ENCODE measurements at places on chromosomes 4 and X. TPM values are rescaled to one million over a fixed set of nuclear protein-coding genes. Genes with fewer than 3 reads are reported as not detected.

The HS3ST1 gene
- total RNA-seq: 6.2 TPM

- peaks cover 34% of the 10 kb centered on the region for H3K4me1 ChIP-seq
- DNase-seq: no peak
- H3K36me3 ChIP-seq: no peaks in the 10 kb centered on the region
- no peak overlapping the region for H3K4me3 ChIP-seq
Observed at GRCh38 chr4:86333236-86333635, 26.6 kb downstream of the MAPK10 start.

- no peaks in the 10 kb centered on the region for H3K4me1 ChIP-seq
- no peaks in the 10 kb centered on the region for H3K27me3 ChIP-seq
- DNase-seq: no peak
- H3K36me3 ChIP-seq: peaks cover under 1% of the 10 kb centered on the region
Observed at GRCh38 chrX:38596939-38597338, 35.6 kb downstream of the TSPAN7 start.

The DRD5 gene
- total RNA-seq: 0.09 TPM

DNA sequence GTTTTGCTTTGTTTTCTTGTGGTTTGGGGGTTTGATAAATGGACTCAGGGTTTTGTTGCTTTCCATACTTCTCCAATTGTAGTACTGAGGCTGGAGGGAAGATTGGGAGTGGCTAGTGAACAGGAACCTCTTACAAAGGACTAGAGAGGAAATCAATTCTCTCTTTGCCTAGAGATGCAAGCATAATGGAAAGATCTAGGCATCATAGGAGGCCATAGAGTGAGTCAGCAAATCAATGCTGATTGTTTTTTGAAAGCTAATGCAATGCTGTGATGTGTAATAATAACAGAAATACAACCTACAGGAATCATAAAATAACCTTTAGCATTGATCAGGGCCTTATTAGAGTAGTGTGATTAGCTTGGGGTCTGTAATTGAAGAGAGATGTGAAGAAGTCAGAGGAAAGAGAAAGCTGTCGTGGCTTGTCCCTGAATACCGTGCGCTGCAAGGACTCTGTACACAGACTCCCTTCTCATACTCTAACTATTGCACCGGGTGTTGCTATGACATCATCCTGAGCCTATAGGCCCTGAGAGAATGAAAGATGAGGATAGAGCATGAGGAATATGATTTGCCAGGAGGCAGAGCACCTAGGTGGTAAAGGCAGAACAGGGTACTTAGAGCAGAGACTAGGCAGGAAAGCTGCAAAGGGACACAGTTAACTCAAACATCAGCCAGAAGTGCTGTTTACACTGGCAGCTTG is 29.3 kb upstream of the GPR101 start:
- H3K27me3 ChIP-seq: peaks cover 15% of the 10 kb centered on the region
- no peaks in the 10 kb centered on the region for H3K4me1 ChIP-seq
- DNase-seq: no peak
- no peaks in the 10 kb centered on the region for H3K36me3 ChIP-seq
- H3K27ac ChIP-seq: no peak overlapping the region
- no peak overlapping the region for H3K4me3 ChIP-seq

The SPANXA1 gene
- not detected for total RNA-seq

DNA sequence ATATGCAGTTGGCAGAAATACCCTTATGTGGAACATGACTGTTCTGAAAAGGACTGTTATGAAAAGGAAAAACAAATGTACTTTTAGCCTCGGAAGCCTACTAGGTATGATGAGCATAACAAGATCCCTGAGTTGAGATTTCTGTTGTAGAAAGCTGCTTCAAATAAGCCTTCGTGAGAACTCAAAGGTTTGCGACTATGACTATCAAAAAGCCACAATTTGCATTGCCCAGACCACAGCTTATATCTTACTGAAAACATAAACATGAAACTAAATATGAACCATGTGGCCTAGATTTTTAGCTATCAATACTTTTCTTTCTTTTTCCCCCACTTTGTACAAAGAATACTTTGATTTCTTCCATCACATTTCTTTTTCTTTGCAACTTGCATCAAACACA is 398.2 kb upstream of the LCORL start:
- H3K27me3 ChIP-seq: no peaks in the 10 kb centered on the region
- no peak overlapping the region for H3K27ac ChIP-seq
- no peaks in the 10 kb centered on the region for H3K4me1 ChIP-seq
- H3K36me3 ChIP-seq: no peaks in the 10 kb centered on the region
- no peak overlapping the region for H3K4me3 ChIP-seq

Measured in mesothelial cell of epicardium (in vitro differentiated cells).